T-helper 9 cell (primary cell): ENCODE measurements at places on chromosomes 11 and 22.

GRCh38 chr11:112786886-112787530 lies 174.2 kb upstream of the NCAM1 start:
- no peak for DNase-seq

DNA sequence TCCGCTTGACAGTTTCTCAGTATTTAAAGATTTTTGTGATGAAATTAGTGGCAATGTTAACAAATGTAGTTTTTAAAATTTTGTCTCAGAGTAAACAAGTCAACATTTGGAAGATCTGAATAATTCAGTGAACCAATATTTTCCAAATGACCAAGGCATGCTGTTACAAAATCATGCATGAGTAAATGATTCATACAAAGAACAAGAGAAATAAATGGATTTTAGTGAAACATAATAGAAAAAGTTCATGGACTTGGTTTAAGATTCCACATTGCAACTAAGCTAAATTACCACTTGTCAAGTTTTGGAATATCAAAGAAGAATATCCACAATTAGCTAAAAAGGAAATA lies 125.7 kb upstream of the SNX19 start:
- no peak for DNase-seq

GRCh38 chr11:77252555-77253270 lies 48.8 kb downstream of the GDPD4 start:
- no peak for DNase-seq

GRCh38 chr11:62577046-62577714 lies 3.5 kb upstream of the EEF1G start:
- DNase-seq = no peak

GRCh38 chr11:33895752-33896137 lies 3.9 kb upstream of the LMO2 start:
- no peak for DNase-seq

DNA sequence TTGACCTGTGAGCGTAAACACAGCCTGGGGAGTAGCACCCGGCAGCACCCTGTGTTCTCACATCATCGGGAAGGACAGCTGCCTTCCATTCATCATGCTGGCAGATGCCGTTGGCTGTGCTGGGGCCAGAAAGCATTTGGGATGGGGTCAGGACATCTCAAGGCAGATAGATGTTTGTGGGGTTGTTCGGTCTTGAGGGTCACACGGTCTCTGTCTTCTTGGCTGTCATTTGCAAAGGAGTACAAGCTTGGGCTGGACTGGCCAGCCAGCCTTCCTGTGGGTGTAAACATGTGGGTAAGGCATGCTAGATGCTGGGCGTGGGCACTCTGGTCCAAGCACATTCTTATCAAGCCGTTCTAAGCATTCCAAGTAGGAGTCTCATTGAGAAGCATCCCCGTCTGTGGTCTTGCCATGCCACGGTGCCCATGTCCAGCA lies 81.4 kb downstream of the TBC1D22A start:
- DNase-seq = no peak

GRCh38 chr11:81892770-81893635 lies 840.7 kb downstream of the FAM181B start:
- DNase-seq = no peak

DNA sequence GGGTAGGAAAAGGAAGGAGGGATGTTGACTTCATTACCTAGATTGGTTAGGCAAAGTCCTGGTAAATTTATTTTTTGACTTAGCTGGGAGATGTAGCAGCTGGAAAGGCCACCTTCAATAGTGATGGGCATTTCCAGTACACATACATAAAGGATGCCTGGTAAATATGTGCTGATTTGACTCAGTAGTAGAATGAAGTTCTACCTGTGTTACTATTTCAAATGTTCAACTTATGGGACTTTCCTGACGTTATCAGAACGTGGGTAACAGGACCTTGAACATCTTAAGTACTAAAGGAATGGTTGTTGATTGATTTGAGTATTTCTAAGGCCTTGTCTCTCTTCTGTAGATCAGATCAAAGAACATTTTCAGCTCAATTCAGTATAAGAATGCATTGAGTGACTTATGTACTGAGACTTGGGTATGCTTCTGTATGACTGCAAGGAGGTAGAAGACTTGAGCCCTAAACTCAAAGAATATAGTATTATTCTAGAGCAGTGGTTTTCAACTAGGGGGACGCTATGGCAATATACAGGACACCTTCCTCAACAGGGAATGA lies 27.1 kb downstream of the RNF121 start:
- DNase-seq = no peak

GRCh38 chr11:61390161-61390560 lies 2.2 kb upstream of the TMEM216 start:
- no peak for DNase-seq

DNA sequence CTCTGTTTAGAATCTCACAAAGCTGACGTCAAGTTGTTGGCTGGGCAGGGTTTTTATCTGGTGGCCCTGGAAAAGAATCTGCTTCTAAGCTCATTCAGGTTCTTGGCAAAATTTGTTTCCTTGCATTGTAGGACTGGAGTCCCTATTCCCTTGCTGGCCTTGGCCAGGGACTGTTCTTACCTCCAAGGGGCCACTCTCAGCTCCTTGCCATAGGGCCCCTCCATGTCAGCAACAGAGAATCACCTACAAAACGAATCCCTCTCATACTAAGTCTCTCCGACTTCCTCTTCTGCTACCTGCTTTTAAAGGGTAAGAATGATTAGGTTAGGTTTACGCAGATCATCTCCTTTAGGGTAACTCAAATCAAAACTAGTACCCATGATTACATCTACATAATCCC lies 63.2 kb downstream of the PARVA start:
- no peak for DNase-seq

DNA sequence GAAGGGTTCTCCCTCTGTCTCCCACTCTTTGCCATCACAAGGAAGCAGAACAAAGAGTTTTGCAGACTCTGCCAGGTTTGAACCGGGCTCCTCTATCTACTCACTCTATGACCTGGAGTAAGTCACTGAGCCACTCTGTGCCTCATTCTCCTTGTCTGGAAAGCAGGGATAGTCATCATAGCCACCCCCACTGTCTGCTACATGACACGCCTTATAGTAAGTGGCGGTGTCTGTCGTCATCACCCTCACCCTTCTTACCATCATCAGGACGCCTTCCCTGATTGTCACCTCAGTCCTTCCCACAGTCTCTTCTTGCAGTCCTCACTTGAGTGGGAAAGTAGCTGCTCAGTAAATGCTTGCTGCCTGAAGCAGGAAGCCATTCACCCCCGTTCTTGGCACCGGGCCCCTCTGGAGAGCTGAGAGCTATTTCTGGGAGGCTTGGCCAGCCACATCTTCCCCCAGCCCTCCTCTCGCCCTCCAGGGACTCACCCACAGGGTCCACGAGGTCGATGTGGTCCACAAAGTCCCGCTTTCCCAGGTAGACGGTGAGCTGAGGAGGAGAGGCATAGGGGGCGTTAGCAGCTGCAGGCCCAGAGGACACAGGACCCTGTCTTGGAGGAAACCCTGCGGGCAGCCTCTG lies 46.4 kb downstream of the TPBGL start:
- DNase-seq = no peak

- DNase-seq = no peak
Observed at GRCh38 chr11:7889985-7890384, 41.1 kb downstream of the OR10A6 start.

DNA sequence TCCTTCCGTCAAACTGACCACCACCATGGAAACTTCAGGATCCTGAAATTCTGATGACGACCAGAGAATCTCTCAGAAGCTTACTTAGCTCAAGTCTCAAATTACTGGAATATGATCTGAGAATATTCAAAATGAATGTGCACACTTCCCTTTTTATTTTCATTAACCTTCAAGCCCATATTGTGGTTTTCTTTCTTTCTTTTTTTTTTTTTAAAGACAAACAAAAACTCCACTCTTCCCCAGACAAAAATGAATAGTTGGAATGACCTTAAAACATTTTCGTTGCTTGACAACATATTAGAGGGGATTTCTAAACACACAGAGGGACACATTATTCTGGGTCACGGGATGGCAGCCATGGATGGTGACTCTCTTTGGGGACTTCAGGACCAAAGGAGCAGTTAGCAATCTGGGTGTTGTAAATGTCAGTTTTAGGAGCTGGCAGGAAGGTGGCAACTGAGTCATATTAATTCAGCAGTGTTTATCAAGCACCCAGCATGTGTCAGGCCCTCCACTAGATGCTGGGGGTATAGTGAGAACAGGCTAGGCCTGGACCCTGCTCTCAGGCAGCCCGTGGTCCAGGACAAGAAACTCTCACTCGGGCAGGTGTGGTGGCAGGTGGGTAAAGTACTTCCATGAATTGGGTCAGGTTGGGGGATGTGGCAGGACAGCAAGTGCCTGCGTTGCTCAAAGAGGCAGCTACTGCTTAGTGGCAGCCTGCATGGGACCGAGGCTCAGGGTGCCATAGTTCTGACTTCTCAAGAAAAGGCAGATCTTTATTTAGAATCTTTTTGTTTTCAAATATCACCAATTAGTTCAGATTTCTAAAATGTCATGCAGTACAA lies 126.1 kb downstream of the HIPK3 start:
- DNase-seq = no peak

DNA sequence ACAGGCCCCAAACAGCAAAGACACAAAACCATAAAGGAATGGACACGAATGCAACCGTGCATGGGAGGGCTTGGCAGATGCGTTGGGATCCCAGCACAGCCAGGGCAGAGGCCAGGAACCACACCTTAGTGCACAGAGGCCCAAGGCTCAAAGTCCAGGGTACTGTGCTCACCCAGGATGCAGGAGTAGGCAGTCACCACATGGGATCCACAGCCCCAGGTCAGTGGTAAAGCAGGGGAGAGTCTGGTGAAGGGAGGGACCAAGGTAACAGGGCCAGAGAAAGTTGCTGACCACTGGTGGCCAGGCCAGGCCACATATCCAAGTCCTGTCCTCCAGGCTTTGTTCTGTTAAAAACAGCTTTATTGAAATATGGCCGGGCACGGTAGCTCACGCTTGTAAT lies 6.5 kb upstream of the CERK start:
- no peak for DNase-seq

DNA sequence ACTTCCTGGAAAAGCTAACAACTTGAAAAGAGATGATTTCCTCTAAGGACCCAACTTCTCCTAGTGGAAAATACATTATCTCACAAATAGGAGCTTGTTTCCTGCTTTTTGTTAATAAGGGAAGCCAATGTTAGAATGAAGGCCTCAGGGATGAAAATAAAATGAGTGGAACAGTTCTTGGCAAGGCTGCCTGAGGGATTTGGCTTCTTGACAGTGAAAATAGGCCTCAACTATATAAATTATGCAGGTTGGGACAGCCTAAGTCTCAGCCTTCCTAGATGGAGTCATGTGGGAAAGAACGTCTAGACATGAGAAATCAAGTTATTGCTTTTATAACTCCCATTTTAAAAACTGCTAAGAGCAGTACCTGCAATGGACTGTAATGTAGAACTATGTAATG lies 92.8 kb upstream of the FIBIN start:
- DNase-seq = no peak

DNA sequence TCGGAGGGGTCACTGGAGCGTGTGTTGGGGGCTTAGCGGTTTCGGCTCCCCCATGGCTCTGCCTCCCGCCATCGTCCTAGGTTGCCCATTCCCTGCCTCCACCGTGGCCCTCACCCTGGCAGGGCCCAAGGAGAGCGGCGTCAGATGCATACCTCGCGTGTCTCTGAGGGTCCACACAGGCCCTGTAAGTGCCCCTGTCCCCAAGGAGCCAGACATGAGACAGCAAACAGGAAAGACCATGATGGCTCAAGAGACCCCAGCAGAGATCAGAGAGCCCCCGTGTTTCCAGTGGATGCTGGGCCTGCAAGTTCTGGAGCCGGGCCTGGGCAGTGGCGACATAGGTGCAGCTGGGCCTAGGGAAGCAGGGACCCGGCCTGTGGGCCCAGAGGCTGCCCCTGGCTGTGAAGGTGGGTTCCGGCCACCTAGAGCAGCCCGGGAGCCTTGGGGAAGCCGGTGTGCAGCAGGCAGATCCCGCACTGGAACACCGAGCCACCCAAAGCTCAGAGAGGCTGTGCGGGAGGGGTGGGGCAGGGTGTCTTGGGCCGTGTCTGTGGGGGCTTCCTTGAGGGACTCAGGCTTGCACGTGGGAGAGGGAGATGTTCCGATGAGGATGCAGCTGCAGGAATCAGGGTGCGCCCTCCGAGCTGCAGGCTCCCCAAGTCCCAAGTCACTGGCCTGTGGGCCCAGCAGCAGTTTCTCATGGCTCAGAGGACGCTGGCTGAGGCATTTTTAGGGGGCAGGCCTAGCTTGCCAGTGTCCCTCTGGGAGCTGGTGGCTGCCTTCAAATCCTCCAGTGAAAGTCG lies 126.4 kb downstream of the KCNQ1OT1 start:
- no peak for DNase-seq

DNA sequence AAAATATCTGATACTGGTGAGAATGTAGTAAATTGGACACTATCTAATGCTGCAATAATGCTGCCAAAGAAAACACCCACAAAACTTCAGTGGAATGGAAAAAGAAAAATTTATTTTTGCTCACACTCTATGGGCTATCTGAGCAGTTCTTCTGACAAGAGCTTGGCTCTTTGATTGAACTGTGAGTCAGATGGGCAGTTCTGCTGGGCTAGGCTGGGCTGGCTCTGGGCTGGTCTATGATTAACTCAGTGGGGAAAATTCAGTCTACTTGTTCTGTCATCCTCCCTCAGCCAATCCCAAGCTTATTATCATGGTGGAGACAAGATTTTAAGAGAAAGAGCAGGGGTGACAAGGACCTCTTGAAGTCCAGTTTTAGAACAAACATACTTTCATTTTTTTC lies 1404.8 kb downstream of the LRRC4C start:
- no peak for DNase-seq
